ENCODE measurements at places on chromosomes 6 and 20.

- no peak for DNase-seq
These were observed 311.9 kb upstream of the PRDM1 start for GRCh38 chr6:105774247-105774646.

DNA sequence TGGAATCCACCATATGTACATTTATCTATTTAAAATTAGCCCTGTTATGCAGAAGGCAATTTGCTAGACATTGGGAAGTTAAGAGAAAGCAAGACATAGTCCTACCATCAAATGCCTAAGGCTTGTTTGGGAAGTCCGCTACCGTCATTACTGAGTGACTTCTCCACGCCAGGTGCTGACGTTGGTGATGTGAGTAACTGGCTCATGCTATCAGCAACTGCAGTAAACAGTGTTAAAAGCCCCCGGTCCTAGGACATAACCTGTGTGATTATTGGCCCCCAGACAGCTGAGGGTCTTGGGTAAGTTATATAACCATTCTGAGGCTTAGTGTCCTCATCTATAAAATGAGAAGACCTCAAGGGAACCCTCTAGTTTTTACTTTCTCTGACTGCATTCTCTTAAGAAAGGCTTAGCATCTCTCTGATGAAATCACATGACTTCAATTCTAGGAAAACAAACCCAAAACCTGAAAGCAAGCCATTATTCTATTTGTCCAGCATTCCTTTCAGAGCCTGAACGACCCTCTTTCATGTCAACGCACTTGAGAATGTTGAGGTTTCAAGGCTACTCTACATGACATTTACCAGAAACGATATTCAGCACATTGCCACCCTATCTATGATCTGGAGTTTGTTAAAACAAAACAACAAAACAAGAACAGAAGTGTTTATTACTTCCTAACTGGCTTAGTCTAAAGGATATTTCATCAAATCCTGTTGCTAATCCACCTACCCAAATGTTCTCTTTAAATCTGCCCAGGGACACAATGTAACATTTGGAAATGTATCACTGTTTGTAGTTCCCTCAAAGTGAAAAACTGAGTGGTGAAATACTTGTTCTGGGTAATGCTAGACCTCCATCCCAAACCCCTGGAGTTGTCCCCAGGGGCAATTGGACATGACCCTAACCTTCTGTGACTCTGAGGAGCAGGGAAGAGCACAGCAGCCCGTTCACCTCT is 133.8 kb downstream of the BTBD3 start:
- DNase-seq: no peak

GRCh38 chr6:11682561-11682975 is 96.0 kb downstream of the ADTRP start:
- peak; percentile 53 for DNase-seq

DNA sequence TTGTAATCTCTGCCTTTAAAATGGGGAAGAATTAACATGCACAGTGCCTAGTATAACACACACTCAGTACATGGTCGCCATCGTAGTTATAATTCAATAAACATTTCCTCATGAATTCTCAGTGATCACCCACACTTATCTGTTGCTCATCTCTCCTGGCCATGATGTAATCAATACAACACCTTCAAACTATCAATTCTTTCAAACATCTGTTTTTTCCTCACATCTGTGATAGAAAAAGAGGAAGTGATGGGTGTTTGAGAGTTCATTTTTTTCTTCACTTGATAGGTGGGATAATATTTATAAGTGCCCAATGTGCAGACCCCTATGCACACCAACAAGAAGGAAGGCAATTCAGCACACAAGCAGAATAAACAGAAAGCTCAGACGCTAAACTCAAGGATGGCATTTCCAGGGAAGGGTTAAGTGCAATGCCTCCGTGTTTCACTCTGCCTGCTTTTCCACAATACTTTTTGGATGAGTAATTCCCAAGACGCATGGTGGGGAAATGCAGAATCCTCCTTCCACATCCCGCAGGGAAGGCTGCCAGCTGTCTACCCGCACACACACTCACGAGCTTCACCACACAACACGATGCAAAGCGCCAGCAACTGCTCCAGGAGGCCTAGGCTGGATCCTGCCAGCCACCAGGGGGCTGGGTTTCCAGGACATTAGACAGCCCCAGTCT is 100.3 kb downstream of the GMPR start:
- DNase-seq: peak; percentile 100
